Right atrium auricular region (tissue), 2 donors: ENCODE measurements at places on chromosomes 5 and 9. TPM values are rescaled to one million over a fixed set of nuclear protein-coding genes. Genes with fewer than 3 reads are reported as not detected.

Gene CAMSAP1
- total RNA-seq = 19.4 TPM

GRCh38 chr9:89273528-89274279 lies 37.3 kb upstream of the CKS2 start:
- DNase-seq = no peak

DNA sequence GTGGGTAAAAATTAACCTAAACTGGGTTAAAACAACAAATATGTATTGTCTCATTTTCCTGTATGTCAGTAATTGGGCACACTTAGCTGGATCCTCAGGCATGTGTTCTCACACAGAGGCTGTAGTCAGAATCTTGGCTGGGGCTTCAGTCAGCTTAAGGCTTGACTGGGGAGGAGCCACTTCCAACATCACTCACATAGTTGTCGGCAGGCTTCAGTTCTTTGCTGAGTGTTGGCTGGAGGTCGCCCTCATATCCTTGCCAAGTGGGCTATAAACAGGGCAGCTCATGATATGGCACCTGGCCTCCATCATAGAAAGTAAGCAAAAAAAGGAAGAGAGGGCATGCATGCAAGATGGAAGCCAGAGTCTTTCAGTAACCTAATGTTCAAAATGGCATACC lies 173.0 kb downstream of the GIN1 start:
- no peak for DNase-seq

GRCh38 chr9:93292288-93292615 lies 108.3 kb downstream of the WNK2 start:
- no peak for DNase-seq

DNA sequence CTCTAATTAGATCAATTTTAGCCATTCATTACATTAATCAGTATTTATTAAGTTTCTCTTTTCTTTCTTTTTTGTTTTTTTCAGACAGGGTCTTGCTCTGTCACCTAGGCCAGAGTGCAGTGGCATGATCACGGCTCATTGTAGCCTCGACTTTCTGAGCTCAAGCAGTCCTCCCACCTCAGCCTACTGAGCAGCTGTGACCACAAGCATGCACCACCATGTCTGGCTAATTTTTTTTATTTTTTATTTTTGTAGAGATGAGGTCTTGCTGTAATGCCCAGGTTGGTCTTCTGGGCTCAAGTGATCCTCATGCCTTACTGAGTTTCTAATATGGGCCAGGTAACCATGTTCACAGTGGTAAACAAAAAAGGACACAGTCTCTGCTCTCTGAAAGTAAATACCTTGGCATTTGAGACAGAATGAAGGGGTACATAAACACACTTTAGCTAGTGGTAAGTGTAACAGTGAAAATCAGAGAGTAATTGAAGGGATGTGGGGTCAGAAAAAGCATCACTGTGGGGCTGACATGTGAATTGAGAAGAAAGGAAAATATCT lies 336.3 kb downstream of the ADGRV1 start:
- DNase-seq = no peak
